ENCODE measurements at places on chromosomes 2 and 18.

DNA sequence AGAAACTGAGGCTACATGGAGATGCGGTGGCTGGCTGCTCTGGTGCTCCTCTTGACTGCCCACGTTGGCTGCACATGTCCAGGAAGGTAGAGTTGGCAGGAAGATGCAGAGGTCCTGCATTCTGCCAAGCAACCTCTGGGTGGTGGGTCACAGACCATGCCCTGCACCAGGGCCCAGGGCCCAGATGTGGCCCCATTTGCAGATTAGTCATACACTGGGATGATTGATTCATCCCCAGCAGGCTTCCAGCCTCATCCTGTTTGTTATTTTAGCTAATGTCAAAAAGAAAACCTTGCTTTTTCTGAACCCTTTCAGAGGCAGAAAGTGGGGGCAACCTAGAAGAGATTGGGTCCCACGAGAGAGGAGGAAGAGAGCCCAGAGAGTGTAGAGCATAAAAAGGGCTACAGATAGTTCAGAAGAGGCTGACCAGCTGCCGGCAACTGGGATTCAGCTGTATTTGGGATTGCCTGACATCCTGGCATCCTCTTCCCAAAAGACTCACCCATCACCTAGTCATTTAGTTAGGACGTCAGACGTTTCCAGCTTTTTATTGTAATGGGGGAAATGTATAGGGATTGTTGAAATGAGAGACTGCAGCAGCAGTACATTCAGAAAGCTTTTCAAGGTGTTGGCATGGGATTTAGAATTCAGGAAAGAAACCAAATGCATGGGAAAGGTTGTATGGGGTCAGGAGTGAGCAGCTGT, 101.9 kb downstream of the CTIF start:
- no peak for DNase-seq

DNA sequence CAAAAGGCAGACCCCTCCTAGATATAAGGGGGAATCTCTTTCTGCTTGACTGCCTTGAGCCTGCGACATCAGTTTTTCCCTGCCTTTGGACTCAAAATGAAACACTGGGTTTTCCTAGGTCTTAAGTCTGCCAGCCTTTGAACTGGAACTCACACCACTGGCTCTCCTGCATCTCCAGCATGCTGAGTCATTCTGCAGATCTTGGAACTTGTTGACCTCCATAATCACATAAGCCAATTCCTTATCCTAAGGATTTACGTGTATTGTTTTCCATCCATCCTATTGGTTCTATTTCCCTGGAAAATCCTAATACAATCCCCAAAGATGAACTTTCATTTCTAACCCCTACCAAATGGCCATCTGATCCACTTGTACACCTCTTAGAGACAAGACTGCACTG, 88.0 kb downstream of the AFF3 start:
- no peak for DNase-seq

GRCh38 chr2:71880846-71881610, 266.6 kb downstream of the CYP26B1 start:
- DNase-seq: no peak

- no peak for DNase-seq
Observed at GRCh38 chr2:40511661-40512213, 59.8 kb upstream of the SLC8A1 start.
